Posterior vena cava (tissue), 2 donors: ENCODE measurements at places on chromosomes 12 and 14. TPM values are rescaled to one million over a fixed set of nuclear protein-coding genes. Genes with fewer than 3 reads are reported as not detected.

DNA sequence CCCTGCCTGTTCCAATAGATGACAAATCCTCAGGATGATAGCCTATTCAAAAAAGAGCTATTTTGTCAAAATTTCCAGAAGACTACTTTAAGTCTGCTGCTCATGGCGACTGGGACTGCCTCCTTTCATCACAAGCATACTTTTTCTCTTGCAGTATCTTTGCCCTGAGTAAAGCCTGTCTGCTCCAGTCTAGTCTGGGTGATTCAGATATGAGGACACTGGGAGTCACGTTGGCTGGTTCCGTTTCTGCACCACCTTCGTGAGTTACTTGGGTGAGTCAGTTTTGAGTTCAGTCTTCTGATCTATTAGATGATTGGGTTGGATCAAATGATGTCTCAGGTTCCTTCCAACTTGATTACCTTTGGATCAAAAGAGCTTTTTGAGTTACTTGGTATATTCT is 301.3 kb upstream of the STXBP6 start:
- no peak for DNase-seq

DNA sequence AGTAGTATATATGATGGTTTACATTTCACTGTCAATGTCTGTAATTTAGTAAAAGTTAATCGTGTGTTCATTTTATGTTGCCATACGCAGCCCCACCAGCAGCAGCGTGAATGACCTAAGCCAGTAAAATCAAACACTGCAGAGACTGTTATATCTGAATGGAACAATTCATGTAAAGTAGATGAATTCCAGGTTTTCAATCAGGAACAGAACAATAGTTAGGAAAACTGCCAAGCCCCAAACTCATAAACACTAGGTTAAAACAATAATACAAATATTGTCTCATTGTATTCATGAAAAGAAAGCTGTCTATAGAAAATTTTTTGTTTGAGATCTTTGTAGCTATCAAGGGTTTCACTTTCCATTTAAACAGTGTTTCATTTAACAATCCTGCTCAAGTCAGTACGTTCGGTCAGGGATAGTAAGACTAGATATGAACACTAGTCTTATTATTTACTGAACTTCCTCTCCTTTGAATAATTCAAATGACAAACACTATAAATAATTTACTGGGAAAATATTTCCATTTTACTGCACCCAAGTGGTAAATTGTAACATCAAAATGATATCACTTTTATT is 256.8 kb upstream of the FLRT2 start:
- DNase-seq = no peak

GRCh38 chr12:79381248-79382208 is 309.2 kb downstream of the PAWR start:
- no peak for DNase-seq

- DNase-seq = no peak
These were observed 36.2 kb downstream of the VDR start for GRCh38 chr12:47868552-47869031.

GRCh38 chr14:100604709-100605108 is 17.5 kb upstream of the BEGAIN start:
- peak; percentile 72 for DNase-seq

DNA sequence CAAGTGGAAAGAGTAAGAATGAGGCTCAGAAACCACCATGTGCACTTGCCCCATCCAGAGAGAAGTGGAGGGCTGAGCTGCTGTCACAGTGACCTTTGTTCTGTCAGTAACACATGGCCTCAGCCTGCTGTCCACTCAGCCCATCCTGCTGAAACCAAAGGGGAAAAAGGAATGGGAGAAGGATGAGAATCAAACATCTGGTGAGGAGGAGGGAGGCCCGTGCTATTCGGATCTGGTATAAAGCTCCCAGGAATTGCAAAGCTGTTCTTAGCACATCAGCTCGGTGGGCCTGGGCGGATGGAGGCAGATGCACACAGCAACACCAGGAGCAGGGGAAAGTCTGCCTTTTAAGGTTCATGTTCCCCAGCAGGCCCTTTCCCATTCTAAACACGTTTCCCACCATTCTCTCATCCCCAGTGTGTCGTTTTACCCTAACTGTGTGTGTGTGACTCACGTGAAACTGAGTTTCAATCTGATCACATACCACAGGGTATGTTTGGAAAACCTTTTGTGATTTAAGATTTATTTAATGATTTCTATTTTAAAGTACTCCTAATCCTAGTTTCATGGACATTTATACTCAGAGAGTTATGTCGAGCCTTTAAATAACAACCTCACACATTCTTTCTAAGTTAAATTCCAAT is 36.8 kb downstream of the RTRAF start:
- DNase-seq = no peak

DNA sequence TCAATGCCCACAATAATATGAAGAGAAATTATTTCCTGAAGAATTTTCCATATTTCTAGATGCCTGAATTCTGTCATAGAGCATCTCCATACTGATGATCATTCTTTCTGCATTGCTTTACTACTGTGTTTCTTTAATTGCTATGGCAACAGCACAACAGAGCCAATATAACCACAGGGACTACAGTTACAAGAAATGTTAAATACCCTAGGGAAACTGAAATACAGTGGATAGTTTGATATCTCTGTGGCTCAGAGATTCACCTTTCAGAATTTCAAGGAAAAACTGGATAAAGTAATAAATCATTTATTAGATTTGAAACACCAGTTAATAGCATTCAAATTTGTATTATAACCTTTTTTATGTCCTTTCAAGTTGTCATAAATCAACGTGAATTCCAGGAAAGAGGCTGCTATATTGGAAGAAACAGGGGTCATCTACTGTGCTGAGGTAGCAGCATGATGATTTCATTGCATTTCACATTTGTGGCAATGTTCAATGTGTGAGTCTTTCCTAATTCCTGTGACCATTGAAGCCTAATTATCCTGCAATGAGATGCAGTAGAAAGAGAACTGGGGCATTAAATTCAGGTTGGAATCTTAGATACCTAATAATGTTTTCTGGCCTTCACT is 267.1 kb downstream of the LRFN5 start:
- DNase-seq = no peak

- DNase-seq = no peak
These were observed 4.9 kb upstream of the FOXG1 start for GRCh38 chr14:28761438-28762291.

DNA sequence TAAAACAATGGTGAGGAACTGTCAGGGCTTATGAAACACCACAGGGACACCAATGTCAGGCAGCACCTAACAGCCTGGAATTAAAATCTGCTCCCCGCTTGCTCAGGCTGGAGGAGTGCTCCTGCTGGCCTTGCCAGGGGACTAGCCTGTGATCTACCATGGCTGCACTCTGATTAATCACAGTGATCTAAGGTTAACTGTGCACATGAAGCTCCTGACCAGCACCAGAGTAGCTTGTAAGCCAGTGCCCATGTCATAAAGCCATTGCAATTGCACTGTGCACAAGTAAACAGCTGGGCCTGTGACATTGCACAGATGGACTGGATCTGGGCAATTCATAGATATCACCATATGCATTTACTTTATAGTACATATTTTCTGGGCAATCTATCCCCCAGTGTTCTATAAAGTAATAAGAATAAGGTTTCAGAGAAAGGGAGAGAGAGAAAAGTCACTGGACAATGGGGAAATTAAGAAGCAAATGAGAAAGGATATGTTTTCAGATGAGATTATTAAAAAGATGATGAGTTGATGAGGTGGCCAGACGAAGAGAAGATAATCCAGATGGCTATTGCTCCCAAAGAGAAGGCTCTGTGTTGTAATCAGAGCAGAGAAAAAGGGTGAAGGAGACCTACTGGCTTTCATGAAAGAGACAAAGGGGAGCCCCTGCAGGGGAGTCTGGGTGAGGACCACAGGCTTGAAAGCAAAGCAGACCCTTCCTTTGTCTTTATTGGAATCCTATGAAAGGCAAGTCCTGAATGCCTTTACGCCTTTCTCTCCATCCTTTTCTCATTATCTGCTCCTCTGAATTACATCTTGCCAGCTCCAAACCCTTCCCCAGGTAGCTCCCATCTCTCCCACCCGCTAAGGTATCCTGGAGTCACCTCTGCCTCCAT is 145.8 kb downstream of the SLC38A6 start:
- DNase-seq = no peak

DNA sequence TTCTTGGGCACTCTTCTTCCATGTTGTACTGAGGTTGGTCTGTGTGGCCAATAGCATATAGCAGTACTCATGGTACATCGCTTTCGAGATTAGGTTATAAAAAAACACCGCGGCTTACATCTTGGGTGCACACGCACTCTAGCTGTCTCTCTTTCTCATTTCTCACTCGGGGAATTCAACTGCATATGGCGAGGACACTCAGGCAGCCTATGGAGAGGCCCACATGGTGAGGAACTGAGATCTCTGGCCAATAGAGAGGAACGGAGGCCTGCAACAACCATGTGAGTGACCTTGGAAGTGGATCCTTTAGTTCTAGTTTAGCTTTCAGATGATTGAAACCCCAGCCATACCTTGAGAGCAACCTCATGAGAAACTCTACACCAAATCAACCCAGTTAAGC is 45.6 kb downstream of the USP15 start:
- DNase-seq = no peak

- no peak for DNase-seq
These were observed 384.5 kb upstream of the DDHD1 start for GRCh38 chr14:53537422-53538315.

GRCh38 chr14:60317609-60318008 is 68.6 kb downstream of the PPM1A start:
- no peak for DNase-seq

- DNase-seq = no peak
These were observed 18.6 kb downstream of the TBK1 start for GRCh38 chr12:64470495-64470894.

- DNase-seq = no peak
These were observed 29.2 kb downstream of the KCNA1 start for GRCh38 chr12:4938900-4939299.

Gene AREL1
- 22.1 TPM for total RNA-seq

Gene CPNE6
- total RNA-seq = 0.32 TPM

Gene PABPN1
- total RNA-seq = 79.0 TPM

Gene CCDC198
- total RNA-seq = not detected

Gene MGST1
- total RNA-seq = 110 TPM

Gene DPY19L2
- 9.3 TPM for total RNA-seq

Gene MARCHF9
- 7.4 TPM for total RNA-seq

Gene KRT79
- total RNA-seq = not detected

Gene SPX
- total RNA-seq = not detected

Gene CD163L1
- 7.7 TPM for total RNA-seq
